ENCODE measurements at places on chromosomes 13 and 19. TPM values are rescaled to one million over a fixed set of nuclear protein-coding genes. Genes with fewer than 3 reads are reported as not detected.
A peak's percentile ranks its signal among the peaks of the same experiment; 100 is the strongest.

DNA sequence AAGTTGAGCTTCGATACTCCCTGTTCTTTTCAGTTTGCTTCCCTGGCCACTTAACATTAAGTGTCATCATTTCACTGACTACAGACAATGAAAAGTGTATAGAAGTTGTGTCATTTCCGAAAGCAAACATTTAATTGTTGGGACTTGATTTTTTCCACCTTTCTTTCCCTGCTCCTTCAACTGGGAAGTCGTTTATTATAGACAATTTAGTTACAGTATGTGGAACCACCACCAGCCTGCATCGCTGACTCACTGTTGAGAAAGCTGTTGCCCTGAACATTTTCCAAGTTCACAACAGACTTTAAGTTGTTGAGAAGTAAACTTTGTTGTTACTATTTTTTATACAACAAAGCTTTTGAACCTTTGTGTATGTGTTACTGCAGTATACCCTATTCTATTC lies 788.4 kb upstream of the PRR20A start:
- no peaks in the 10 kb centered on the region for H3K27me3 ChIP-seq
- H3K27ac ChIP-seq: no peak overlapping the region
- H3K4me1 ChIP-seq: no peaks in the 10 kb centered on the region
- no peak for DNase-seq

DNA sequence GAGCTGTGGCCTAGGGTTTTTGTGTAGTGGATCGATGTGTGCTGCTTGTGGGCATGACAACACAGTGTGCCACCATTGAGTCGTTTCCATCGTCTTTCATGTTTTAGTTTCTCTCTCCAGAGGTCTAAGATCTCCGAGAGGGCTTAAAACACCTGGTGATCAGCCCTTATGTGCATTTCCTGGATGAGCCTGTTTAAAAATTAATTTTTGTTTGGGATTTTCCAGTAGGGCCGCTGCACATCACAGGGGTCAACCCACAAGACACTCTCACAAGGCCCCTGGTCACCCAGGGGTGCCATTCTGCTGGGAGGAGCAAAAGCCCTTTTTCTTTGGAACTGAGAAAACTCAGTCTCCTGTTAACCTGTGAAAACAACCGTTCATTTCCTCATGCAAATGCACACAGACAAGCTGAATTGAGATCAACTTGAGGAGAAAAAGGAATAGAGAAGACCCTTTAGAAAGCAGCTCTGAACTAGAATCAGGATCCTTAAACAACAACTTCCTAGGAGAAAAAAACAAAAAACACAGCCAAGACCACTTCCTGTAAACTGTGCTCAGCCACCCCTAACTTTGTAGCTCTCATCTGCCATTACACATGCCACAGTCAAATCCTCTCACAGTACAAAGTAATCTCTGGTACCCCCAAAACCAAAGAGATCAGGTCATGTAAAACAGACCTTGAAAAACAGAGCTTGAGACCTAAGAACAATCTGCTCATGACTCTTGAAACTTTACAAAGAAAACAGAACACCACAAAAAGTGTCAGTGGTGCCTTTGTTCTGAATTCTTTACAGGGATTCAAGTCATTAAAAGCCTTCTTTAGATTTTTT lies 8.3 kb upstream of the MTRF1 start:
- H3K4me1 ChIP-seq: peaks cover 9% of the 10 kb centered on the region
- no peak for DNase-seq
- no peaks in the 10 kb centered on the region for H3K27me3 ChIP-seq
- H3K27ac ChIP-seq: peak overlapping the region; percentile 77

DNA sequence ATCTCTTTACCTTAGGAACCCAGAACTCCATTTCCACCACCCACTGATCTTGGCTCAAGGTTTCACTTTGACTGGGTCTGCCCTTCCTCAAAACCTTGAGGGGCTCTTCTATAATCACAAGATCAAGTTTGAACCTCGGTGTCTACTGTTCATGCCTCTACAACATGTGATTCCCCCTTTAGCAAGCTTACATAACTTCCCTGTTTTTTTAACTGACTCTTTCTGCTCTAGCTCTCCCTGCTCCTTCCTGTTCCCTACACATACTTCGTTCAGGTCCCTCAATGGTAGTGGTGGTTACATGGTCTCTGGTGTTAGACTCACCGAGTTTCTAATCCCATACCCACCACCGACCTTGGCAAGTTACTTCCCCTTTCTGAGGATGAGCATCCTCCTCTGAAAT lies 26.7 kb downstream of the CEACAM8 start:
- no peak overlapping the region for H3K4me3 ChIP-seq
- no peak overlapping the region for H3K27ac ChIP-seq
- H3K36me3 ChIP-seq: no peaks in the 10 kb centered on the region
- no peak for DNase-seq

- H3K27ac ChIP-seq: no peak overlapping the region
- no peaks in the 10 kb centered on the region for H3K36me3 ChIP-seq
- H3K27me3 ChIP-seq: no peaks in the 10 kb centered on the region
Measured at GRCh38 chr19:30878495-30878894, 470.7 kb downstream of the TSHZ3 start.

BBC3 gene
- total RNA-seq: 29.9 TPM

MTIF3 gene
- 60.4 TPM for total RNA-seq
